Daoy (cell line): ENCODE measurements at places on chromosomes 6 and 20. TPM values are rescaled to one million over a fixed set of nuclear protein-coding genes. Genes with fewer than 3 reads are reported as not detected.

The NOTCH4 gene
- total RNA-seq: 2.3 and 3.2 TPM in 2 replicates

The CFAP61 gene
- 1.5 TPM in 1 of 2 replicates, not detected in the other for total RNA-seq

The TINAG gene
- total RNA-seq: not detected in 2 replicates

The VARS1 gene
- total RNA-seq: 77.3 and 80.3 TPM in 2 replicates

The ENPP1 gene
- total RNA-seq: 5.3 and 5.4 TPM in 2 replicates

DNA sequence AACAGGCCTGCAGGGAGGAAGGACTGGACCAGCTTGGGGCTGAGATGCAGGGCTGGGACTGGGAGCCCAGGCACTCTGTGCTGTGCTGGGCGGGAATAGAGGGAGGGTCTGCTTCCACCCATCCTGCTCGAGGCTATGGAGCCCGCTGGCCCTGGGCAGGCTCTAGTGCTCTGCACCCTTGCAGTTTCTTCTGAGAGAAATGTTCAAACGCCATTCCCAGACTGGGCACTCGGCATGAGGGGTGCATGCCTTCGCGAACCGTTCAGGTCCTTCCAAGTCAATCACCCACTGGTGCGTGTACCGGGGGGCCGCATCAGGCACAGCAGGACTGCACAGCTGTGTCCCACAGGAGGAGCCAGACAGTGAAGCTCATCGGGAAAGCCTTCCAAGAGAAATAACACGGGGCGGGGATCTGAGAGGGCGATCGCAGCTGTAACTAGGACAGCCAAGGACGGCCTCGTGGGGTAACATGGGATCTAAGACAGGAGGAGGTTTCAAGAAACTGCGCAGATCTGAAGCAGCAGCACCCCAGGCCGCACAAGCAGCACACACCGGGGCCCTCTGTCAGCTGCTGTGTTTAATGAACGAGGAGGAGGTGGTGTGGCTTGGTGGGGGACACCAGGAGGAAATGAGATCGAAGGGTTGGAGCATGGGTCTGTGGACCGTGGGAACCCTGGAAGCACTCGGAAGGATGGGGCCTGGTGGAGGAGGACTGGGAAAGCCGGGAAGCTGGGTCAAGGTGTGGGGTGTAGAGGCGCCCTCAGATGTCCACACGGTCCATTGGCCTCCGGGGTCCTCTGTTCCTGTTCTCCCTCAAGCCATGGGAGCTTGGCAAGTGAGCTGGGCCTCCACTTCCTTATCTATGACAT is 26.1 kb upstream of the PYGB start:
- no peak for DNase-seq

- DNase-seq: peak; percentile 73
These were observed 299.9 kb upstream of the SUPT3H start for GRCh38 chr6:45677381-45678284.

DNA sequence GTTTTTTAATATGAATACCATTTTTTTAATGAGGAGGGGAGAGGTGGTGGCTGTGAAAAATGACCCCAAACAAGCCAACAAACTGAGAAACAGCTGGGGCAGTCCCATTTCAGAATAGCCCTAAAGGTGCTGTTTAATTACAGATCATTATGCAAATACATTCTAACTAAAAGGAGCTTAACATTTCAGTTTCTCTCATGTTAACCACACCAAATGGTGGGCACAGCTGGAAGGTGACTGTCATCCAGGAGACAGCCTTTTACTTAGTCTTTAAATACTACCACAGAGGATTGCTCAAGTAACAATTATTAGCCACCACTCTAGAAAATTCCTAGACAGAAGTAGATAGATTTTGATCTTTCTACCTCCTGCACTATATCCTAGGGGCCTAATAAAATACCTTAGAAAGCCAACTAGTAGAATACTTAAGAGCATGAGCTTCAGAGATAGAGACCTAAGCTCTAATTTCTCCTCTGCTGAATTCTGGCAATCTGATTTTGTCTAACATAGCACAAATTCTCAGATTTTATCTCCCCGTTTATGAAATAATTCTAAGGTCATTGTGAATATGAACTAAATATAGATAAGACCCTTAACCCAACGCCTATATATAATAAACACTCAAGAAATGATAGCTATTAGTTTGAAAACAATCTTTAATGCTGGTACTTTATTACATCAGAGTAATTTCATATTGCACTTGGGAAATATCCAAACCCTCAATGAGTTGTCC is 615.1 kb upstream of the NRSN1 start:
- no peak for DNase-seq

- DNase-seq: no peak
These were observed 91.9 kb upstream of the LAMP5 start for GRCh38 chr20:9422321-9423057.

DNA sequence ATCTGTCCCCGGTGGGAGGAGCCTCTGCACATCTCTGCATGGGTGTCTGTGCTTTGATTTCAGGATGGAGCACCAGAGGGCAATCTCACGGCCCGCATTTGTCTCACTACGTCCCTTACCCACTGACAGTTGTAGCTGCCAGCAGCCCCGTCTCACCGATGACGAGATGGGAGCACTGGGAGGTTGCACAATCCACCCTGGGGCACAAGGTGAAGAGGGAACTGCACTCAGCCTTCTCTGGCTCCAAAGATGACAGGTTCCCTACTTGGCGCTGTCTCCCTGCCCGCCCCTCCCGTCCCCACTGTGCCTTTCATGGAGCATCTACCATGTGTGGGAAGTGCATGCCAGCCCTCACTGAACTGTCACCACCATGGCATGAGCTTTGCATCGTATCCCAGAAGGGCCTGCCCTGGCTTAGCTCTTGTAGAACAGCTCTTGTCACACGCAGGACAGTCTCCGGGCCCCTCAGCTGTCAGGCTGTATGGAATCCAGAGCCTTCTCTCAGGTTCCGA is 99.9 kb upstream of the PMEPA1 start:
- DNase-seq: no peak

- DNase-seq: peak; percentile 52
These were observed 55.1 kb downstream of the IL20RA start for GRCh38 chr6:136989571-136990241.

- DNase-seq: peak; percentile 77
These were observed 159.3 kb upstream of the MARCKS start for GRCh38 chr6:113697632-113698410.

GRCh38 chr6:159163901-159164370 is 5.3 kb upstream of the FNDC1 start:
- DNase-seq: peak; percentile 16
